IPS DF 6.9 (cell line): ENCODE measurements at places on chromosomes 6 and 20.
A peak's percentile ranks its signal among the peaks of the same experiment; 100 is the strongest.

- no peaks in the 10 kb centered on the region for H3K36me3 ChIP-seq
- no peak overlapping the region for H3K4me3 ChIP-seq
- H3K4me1 ChIP-seq = no peaks in the 10 kb centered on the region
- no peak for DNase-seq
- no peak overlapping the region for H3K27ac ChIP-seq
These were observed 455.0 kb upstream of the GJE1 start for GRCh38 chr6:141677598-141678211.

DNA sequence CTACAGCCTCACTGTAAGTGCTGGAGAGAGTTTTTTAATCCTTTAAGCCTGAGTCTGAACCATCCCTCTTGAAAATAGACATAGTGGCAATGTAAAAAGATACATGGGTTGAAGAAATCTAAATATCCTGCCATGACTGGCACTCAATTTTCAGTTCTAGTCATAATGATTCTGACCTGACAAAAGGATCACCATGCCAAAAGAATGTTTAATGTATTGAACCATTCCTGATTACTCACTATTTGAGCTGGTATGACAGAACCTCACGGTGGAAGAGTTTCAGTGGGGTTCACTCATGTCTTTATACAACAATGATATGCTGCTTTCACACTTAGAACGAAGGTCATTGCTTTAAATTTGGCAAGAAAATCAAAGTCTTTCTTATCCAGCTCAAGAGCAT lies 93.4 kb downstream of the HIVEP2 start:
- H3K4me3 ChIP-seq = no peak overlapping the region
- no peaks in the 10 kb centered on the region for H3K27me3 ChIP-seq
- H3K36me3 ChIP-seq = no peaks in the 10 kb centered on the region
- H3K27ac ChIP-seq = no peak overlapping the region
- no peak for DNase-seq

DNA sequence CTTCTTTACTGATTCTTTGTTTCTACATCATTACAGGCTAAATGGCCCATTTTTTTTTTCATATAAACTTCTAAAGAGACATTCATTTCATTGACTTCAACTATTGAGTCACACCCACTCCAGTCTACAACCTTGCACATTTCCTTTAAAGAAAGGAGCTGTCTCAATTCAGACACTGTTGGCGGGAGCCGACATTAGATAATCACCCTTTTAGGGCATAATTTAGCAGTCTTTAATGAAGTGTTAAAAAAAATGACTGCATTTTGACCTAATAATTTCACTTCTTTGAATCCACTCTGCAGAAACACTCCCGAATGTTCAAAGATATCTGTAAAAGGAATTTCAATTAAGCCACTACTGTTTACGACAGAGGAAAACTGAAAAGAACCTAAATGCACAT lies 1.5 kb downstream of the EPM2A start:
- H3K27ac ChIP-seq = no peak overlapping the region
- H3K4me3 ChIP-seq = no peak overlapping the region

DNA sequence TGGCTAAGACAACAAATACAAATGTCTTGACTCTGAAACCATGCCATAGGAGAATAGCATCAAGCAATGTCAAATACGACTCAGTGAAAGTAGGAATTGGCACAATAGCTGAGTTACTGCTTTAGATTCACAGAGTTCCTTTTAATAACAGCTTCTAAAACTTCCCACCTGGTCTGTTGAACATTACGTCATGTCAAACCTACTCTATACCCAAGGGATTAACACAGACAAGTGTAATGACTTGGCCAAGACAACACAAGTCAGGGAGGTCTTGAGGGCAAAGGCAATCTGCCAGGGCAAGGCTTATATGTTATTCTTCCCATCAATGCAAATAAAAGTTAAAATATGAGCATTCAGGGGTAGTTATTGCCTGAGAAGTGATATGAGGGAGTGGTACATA lies 265.1 kb upstream of the PRDM1 start:
- H3K36me3 ChIP-seq = no peaks in the 10 kb centered on the region
- H3K4me1 ChIP-seq = no peaks in the 10 kb centered on the region
- DNase-seq = no peak
- no peak overlapping the region for H3K4me3 ChIP-seq
- no peak overlapping the region for H3K27ac ChIP-seq

GRCh38 chr6:10478187-10479040 lies 42.7 kb upstream of the GCNT2 start:
- H3K27ac ChIP-seq = no peak overlapping the region
- DNase-seq = peak; percentile 61
- no peaks in the 10 kb centered on the region; the same call in 1 of the 2 replicates for H3K36me3 ChIP-seq
